ENCODE measurements at places on chromosomes 6 and 20.

DNA sequence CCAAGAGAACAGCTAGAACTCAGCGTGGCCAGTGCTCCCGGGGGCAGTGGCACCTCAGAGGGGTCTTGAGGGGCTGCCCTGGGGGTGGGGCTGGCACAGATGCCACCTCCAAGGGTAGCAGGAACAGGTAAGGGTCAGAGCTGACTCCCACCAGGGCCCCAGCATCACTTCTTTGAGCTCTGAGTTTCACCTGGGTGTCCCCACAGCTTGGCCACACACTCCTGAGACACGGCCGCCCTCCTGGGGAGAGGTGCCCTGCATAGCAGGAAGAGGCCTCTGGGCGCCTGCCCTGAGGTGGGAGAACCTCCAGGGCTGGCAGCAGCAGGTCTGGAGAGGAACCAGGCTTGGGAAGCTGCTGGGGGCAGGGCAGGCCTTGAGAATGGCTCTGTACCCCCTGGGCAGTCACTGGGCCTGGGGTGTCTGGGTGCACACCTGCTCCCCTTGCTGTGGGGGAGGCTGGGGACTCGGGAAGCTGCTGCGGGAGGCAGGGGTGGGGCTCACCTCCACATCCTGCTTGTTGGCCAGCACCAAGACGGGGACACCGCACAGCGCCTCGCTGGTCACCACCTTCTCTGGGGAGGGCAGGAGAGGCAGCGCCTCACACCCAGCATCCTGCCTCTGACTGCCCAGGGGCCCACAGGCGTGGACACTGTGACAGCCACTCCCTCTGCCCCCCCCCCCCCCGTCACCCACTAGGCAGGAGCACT, 5.0 kb downstream of the TNFRSF6B start:
- no peak for DNase-seq

GRCh38 chr20:8766868-8767390, 302.0 kb upstream of the PLCB4 start:
- DNase-seq = no peak

GRCh38 chr20:8055096-8055495, 35.5 kb upstream of the TMX4 start:
- DNase-seq = no peak

DNA sequence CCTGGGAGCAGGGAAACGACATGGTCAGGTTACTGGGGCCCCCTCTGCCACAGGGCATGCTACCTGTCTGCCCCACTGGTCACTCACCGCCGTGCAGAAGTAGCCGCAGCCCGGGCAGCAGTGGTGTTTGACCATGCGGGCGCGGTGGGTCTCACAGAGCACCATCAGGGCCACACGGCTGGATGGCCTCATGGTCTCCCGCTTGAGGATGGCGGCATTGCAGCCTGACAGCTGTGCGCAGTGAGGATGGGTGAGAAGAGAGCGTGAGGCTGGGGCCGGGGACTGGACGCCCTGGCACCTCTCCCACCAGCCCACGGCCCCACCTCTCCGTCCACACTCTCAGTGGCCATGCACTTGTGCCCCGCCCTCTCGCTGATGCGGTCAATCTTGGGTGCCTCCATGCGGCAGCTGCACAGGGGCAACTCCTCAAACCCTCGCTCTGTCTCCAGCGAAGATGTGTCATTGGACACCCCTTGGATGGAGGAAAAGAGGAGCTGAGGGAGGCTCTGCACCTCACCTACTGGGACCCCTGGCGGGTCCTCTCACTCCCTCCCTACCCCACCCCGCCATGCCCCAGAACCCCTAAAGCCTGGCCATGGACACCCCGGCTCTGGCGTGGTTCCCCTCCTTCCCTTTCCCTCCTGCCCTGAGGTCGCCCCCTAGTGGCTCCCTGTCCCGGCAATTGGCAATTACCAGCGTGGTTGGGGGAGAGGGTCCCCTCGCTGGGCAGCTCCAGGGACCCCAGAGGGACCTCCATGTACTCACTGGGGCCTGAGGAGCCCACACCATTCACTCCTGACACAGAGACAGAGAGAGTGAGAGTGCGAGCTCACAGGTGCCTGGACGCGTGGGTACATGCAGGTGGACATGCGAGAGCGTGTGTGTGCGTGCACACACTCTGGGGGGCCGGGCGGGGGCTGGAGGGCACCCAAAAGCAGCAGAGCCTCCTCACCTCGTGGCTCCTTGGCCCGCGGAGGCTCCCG, 8.9 kb downstream of the EHMT2 start:
- DNase-seq = no peak

DNA sequence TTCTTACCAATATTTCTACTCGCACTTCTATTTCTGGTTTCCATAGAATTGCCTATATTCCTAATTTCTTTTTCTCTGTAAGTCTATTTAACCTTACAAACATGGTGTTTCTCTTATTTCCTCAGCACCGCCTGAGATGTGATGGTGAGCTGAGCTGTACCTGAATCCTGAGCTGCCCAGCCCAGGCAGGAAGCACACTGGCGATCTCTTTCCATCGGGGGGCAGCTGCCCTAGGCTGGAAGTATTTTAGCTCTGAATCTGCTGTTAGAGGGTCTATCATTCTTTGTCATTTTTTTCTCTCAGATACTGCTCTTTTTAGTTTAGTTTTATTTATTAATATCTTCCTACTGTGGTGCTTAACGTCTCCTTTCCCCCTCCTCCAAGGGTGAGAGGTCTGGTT, 173.4 kb upstream of the SLC35B3 start:
- no peak for DNase-seq

GRCh38 chr6:139055709-139056108, 27.2 kb downstream of the ABRACL start:
- no peak for DNase-seq

DNA sequence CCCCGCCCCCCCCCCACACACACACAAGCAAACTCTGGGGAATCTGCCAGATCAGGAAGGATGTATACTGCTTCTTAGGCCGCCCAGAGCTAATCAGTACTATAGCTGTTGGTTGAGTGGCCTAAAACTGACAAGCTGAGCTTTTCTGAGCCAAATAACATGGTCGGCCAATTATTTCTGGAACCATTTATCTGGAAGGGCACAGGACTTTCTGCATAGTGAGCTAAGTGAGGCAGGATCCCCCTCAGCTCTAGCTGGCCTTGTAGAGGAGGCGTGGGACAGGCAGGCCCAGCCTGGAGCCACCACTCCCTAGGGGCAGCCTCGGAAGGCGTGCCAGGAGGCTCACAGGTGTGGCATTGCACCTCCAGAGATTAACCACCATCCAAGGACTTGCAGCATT, 200.1 kb downstream of the TMEM242 start:
- DNase-seq = no peak

DNA sequence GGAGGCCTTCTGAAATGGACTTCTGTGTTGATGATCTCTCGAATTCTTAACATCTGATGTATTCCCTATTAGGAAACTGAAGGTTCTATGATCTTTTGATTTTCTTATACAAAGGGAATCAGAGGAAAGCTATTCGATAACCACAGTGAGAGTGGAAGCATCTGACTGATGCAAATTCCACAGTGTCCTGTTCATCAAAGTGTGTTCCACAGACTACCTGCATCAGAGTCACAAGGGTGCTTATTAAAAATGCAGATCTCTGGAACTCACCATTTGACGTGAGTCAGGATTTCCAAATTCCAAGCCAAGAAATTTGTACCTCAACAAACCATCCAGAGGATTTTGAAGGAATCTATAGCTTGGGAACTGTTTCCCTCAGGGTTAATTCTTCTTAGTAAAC, 4.4 kb upstream of the MEP1A start:
- no peak for DNase-seq

DNA sequence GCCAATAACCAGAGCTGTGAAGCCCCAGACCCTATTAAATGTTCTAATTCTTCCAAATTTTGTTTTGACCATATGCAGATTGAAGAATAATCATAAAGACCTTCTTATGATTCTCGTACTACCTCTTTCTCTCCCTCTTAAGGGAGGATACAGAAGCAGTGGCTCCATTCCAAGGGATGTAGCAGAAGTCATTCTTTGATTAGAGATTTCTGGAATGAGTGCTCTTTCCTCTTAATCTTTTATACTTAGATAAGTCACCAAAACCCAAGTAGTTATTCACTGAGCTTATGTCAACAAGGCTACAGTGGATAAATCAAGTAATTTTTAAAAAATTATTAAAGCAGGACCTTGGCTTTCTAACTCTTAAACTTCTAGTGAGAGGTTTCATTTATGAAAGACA, 266.0 kb upstream of the STXBP5 start:
- no peak for DNase-seq

- no peak for DNase-seq
These were observed 205.0 kb upstream of the RIMS1 start for GRCh38 chr6:71681234-71681867.

DNA sequence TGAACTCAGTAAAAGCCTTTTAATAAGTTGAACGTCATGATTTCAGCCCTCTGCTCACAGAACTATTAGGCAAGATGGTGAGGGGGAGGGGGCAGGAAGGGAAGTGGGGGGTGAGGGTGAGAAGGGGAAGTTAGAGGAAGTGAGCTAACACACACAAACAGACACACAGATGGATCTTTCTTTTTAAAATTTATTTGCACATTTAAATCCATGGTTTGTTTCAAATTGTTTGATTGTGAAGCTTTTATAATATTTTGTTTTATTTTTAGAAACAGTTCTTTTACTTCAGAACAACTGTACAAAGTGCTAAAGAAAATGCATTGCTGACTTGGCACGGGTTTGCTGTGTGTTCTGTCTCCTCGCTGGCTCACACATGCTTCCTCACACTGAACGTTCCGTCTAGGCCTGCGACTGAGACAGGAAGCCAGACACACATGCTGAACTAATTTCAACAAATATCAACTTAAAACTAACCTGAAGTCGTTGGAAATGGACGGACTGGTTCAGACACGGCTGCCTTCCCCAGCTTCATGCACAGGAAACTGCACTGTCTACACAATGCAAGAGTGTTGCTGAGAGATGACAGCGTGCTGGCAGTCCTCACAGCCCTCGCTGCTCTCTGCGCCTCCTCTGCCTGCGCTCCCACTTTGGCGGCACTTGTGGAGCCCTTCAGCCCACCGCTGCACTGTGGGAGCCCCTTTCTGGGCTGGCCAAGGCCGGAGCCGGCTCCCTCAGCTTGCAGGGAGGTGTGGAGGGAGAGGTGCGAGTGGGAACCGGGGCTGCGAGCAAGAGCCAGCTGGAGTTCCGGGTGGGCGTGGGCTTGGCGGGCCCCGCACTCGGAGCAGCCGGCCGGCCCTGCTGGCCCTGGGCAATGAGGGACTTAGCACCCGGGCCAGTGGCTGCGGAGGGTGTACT, 8.1 kb upstream of the ZBP1 start:
- no peak for DNase-seq

DNA sequence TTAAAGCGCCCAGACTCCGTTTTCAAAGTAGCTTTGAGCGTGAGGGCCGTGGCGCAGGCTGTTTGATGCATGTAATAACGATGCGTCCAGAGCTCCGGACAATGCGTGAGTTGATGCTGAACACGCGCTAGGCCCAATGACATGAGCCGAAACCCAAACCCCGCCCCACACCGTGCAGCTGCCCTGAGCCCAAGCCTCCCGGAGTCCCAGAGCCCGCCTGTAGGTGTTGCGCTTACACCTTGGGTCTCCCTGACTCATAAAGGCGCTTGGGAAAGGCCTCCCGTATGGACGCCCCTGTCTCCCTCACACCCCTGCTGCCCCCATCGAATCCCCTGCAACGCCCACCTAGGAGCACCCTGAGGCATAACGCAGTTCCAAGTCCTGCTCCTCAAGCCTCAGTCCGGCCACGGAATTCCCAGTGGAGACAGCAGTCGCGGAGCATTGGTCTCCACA, 87.6 kb downstream of the ERMARD start:
- DNase-seq = no peak

GRCh38 chr6:17470938-17471327, 77.5 kb downstream of the CAP2 start:
- DNase-seq = no peak
